Chondrocyte (in vitro differentiated cells): ENCODE measurements at places on chromosomes 12 and 14. TPM values are rescaled to one million over a fixed set of nuclear protein-coding genes. Genes with fewer than 3 reads are reported as not detected.

The COCH gene
- 4.2 to 15.6 TPM (median 14.7 TPM) in 3 replicates for total RNA-seq

The PZP gene
- not detected in 3 replicates for total RNA-seq

The SRRM4 gene
- total RNA-seq, result not detected in 3 replicates

The MUCL1 gene
- not detected in 3 replicates for total RNA-seq

The SMCO2 gene
- not detected in 3 replicates for total RNA-seq

The ADAM21 gene
- 0.13 to 0.15 TPM (median 0.15 TPM) in 3 replicates for total RNA-seq

The NKX2-8 gene
- total RNA-seq, result not detected in 3 replicates

The CLEC6A gene
- total RNA-seq, result not detected in 3 replicates

The IL23A gene
- total RNA-seq, result not detected in 3 replicates

The PUS7L gene
- total RNA-seq, result 6.9 to 14.1 TPM (median 7.7 TPM) in 3 replicates

The VDR gene
- 4.4 to 4.8 TPM (median 4.6 TPM) in 3 replicates for total RNA-seq

The TMEM253 gene
- 1.1 to 1.6 TPM (median 1.2 TPM) in 3 replicates for total RNA-seq

The OTOGL gene
- 0.25 to 0.92 TPM in 2 of 3 replicates, not detected in the other for total RNA-seq

The ERP27 gene
- total RNA-seq, result 0.73 to 0.87 TPM (median 0.77 TPM) in 3 replicates

The C1S gene
- 20.8 to 24.2 TPM (median 22.8 TPM) in 3 replicates for total RNA-seq

The SLCO1B1 gene
- total RNA-seq, result not detected in 3 replicates

The CD69 gene
- not detected in 3 replicates for total RNA-seq

The GXYLT1 gene
- total RNA-seq, result 9.8 to 12.6 TPM (median 11.6 TPM) in 3 replicates

The AVPR1A gene
- 0.15 to 0.45 TPM (median 0.41 TPM) in 3 replicates for total RNA-seq

The MDM2 gene
- 146 to 160 TPM (median 158 TPM) in 3 replicates for total RNA-seq

The GLT8D2 gene
- total RNA-seq, result 37.6 to 48.6 TPM (median 38.8 TPM) in 3 replicates

The ENO2 gene
- 22.2 to 60.8 TPM (median 58.6 TPM) in 3 replicates for total RNA-seq

The GYS2 gene
- not detected in 3 replicates for total RNA-seq

The FAM181A gene
- not detected in 3 replicates for total RNA-seq

The ATF7IP gene
- 45.9 to 79.9 TPM (median 50.4 TPM) in 3 replicates for total RNA-seq

The SLC7A8 gene
- 0.31 to 0.89 TPM (median 0.45 TPM) in 3 replicates for total RNA-seq

The KRT6C gene
- total RNA-seq, result not detected in 3 replicates

The CD163 gene
- total RNA-seq, result 0.05 TPM in 1 of 3 replicates, not detected in the others

The LRRIQ1 gene
- total RNA-seq, result 0.10 TPM in 1 of 3 replicates, not detected in the others

The OR2AP1 gene
- total RNA-seq, result not detected in 3 replicates

The CARMIL3 gene
- 0.34 to 0.60 TPM (median 0.54 TPM) in 3 replicates for total RNA-seq

The DNAJC22 gene
- total RNA-seq, result 0.36 to 1.1 TPM (median 0.50 TPM) in 3 replicates

The LRFN5 gene
- total RNA-seq, result 0.10 TPM in 1 of 3 replicates, not detected in the others

The RIMBP2 gene
- total RNA-seq, result 0.18 to 0.92 TPM (median 0.30 TPM) in 3 replicates

The BATF gene
- total RNA-seq, result not detected in 3 replicates

The GPR162 gene
- total RNA-seq, result 3.2 to 4.6 TPM (median 4.2 TPM) in 3 replicates

The RERG gene
- 10.1 to 64.8 TPM (median 10.8 TPM) in 3 replicates for total RNA-seq

The LTBR gene
- total RNA-seq, result 11.8 to 46.5 TPM (median 41.1 TPM) in 3 replicates

The ADAMTS20 gene
- 0.18 to 0.22 TPM in 2 of 3 replicates, not detected in the other for total RNA-seq

The CLEC4A gene
- 0.65 to 1.1 TPM (median 0.99 TPM) in 3 replicates for total RNA-seq

The KRT83 gene
- not detected in 3 replicates for total RNA-seq

The AEBP2 gene
- 34.4 to 36.5 TPM (median 36.0 TPM) in 3 replicates for total RNA-seq

The FAM90A1 gene
- total RNA-seq, result not detected in 3 replicates

The CEP128 gene
- 2.7 to 7.8 TPM (median 3.5 TPM) in 3 replicates for total RNA-seq

The KLRC2 gene
- not detected in 3 replicates for total RNA-seq

The LRRK2 gene
- 0.05 to 0.36 TPM (median 0.35 TPM) in 3 replicates for total RNA-seq

The TCL1B gene
- total RNA-seq, result not detected in 3 replicates

The SSTR1 gene
- total RNA-seq, result not detected in 3 replicates

The FGF6 gene
- total RNA-seq, result not detected in 3 replicates

The SERPINA5 gene
- 0.50 to 0.54 TPM in 2 of 3 replicates, not detected in the other for total RNA-seq

The CTDSP2 gene
- 113 to 124 TPM (median 123 TPM) in 3 replicates for total RNA-seq

The KLRF1 gene
- not detected in 3 replicates for total RNA-seq

The ARL1 gene
- 127 to 173 TPM (median 141 TPM) in 3 replicates for total RNA-seq

The ACACB gene
- 2.9 to 7.9 TPM (median 5.9 TPM) in 3 replicates for total RNA-seq
